ENCODE measurements at places on chromosomes 11 and 22. TPM values are rescaled to one million over a fixed set of nuclear protein-coding genes. Genes with fewer than 3 reads are reported as not detected.

Gene SYT12
- total RNA-seq, result not detected

- DNase-seq, result no peak
Observed at GRCh38 chr11:6334806-6335205, 14.5 kb upstream of the CAVIN3 start.

- no peak for DNase-seq
Observed at GRCh38 chr11:37657645-37658044, 1059.6 kb upstream of the RAG2 start.

- DNase-seq, result no peak
Observed at GRCh38 chr11:60274416-60274815, 6.0 kb upstream of the MS4A4A start.

- no peak for DNase-seq
Observed at GRCh38 chr11:15607361-15608036, 492.8 kb downstream of the INSC start.

DNA sequence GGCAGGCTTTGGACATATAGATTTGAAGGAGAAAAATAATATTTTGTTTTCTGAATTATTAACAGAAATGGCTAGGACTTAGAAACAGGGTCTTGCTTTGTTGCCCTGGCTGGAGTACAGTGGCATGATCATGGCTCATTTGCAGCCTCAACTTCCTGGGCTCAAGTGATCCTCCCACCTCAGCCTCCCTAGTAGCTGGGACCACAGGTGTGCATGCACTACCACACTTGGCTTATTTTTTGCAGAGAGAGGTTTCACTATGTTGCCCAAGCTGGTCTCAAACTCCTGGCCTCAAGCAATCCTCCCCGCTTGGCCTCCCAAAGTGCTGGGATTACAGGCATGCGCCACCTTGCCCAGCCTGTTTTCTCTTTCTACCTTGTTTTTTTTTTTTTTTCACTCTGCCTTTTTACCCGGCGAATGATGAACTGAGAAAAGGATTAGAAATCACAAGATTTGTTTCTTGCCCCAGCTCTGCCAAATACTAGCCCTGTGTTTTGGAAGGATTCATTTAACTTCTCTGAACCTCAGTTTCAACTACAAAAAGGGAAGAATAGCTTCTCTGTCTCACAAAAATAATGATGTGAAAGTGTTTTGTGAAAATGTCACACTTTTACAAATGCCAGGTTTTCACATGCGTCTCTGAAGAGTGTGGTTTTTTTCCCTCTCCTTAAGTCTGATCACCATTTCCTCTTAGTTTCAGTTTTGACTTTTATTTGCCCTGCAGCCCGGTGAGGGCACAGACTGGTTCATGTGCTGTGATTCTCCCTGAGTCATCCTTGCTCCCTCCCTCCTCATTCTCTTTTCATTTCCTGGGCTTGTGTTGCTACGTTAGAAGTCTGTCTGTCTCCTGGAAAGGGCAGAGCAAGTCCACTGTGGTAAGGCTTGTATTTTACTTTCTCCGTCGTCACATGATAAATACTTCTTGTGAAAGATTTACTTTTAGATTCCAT, 67.7 kb downstream of the BCL2L13 start:
- no peak for DNase-seq
